ENCODE measurements at places on chromosomes 3 and 15.

GRCh38 chr3:86653661-86654205 is 337.2 kb downstream of the VGLL3 start:
- DNase-seq: no peak

DNA sequence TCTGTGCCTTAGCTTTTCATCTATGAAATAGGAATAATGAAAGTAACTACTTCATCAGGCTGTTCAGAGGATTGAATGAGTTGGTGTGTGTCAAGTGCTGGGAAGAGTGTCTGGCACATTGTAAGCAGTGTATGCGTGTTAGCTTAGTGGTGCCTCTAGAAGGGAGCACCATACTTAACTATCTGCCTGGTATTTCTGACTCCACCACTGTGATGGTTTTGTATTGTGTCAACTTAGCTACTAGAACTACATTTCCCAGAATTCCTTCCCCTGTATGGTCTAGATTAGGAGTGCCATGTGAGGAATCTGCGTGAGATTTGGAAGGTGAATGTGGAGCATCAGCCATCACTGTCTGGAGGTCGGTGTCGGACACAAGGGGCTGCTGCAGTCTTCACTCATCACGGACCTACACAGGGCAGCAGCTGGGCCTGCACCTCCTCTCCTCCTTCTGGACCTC is 115.4 kb upstream of the GALNT15 start:
- DNase-seq: no peak

DNA sequence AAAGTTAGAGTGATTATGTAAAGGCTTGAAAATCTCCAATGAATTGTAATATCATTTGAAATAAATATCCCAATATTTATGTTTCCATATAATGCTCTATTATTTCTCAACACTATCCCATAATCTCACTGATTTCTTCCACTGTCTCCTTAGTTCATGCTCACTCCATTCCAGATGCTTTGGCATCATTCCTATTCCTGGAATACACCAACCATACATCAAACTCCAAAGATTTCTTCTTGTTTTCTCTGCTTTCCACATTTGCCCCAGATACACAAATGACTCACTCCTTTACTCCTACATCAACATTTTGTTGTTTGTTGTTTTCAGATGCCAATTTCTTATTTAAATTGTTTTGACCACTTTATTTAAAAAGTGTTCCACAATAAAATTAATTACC is 1390.8 kb downstream of the ZPLD1 start:
- no peak for DNase-seq

GRCh38 chr3:120561251-120562045 is 34.7 kb upstream of the NDUFB4 start:
- DNase-seq: peak; percentile 89

DNA sequence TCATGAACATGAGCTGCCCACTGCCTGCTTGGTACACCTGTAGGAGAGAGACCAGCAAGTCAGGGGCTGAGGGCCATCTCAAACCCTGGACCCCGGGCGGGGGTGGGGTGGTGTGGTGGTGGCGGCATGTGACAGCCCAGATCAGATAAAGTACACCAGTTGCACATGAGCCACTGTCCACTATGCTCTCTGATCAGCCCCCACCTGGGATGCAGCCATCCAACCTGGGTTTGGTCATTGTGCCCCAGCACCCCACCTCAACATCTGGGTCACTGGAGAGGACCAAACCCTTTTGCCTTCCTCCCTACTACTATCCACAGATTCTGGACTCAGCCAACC is 3.0 kb upstream of the NCKIPSD start:
- no peak for DNase-seq

DNA sequence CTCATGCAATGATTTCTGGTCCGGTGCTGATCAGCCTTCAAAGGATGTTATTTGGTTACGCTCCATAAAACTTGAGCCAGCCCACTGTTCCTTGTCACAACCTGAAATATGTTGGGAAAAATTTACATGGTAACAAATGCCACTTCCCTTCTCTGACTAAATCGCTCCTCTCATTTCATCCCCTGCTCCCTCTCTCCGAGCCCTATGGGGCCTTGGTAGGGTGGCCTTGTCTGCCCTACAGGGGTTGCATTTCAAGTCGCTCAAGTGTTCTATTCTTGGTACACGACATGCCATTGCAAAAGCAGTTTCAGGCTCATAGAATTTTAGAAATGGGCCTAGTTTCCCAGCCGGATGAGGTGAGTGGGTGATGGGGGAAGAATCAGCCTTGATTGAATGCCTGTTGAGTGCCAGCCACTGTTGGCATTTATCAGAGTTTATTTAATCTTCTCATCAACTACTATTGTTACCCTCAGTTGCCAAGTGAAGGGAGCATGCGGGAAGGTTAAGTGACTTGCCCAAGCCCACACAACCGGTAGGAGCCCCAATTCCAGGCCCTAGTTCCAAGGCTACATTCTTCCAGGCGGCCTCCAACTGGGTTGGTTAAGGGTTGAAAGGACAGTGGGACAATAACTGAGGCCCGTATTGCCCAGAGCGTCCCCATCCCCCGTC is 961 bp upstream of the ABHD2 start:
- no peak for DNase-seq

DNA sequence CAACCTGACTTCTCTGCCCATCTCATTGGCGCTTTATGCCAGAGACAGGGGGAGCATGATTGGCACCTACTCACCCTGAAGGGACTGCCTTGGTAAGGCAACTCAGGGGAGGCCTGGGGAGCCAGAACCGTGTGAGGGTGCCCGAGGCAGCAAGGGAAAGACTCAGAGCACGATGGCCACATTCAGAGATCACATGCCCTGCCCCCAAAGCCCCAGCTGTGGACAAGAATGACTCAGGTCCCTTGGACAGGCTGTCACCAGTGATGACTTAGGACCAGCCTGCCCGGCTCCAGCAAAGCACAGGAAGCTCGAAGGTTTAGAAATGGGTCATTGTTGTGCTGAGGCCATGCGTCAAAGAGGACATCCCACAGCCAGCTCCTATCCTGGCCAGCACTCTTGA is 49.1 kb upstream of the LIMD1 start:
- no peak for DNase-seq

DNA sequence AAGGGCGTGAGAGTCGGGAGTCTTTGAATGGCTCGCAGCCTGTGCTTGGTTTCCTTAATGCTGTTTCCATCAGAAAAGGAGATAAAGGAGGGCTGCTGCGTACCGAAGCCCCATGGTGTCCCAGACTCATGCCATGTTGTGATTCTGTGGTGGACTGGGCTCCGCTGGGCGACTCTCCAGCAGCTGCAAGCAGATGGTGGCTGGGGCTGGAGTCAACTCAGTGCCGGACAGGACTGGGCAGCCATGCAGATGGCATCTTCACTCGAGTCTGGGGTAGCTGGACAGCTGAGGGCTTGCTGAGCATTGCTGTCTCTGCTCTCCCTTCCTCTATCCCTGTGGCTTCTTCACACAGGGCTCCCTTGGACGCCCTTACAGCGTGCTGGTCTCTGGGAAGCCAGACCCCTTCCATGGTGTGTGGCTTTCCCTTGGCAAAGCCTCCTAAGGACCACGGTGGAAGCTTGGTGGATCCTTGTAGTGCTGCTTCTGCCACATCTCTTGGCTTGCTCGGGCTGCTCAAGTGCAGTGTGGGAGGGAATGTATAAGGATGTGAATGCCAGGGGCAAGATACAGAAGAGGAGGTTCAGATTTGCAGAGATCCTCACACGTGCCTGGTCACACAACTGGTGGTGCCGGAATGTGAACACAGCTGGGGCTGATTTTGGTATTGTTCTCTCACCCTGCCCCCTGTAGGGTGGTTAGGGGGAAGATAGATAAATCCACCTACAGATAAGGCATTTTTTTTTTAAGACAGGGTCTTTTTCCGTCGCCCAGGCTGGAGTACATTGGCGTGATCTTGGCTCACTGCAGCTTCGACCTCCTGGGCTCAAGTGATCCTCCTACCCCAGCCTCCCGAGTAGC is 9.0 kb downstream of the NIPA1 start:
- DNase-seq: no peak

- DNase-seq: no peak
These were observed 86.3 kb upstream of the RASGRP1 start for GRCh38 chr15:38650936-38651327.

DNA sequence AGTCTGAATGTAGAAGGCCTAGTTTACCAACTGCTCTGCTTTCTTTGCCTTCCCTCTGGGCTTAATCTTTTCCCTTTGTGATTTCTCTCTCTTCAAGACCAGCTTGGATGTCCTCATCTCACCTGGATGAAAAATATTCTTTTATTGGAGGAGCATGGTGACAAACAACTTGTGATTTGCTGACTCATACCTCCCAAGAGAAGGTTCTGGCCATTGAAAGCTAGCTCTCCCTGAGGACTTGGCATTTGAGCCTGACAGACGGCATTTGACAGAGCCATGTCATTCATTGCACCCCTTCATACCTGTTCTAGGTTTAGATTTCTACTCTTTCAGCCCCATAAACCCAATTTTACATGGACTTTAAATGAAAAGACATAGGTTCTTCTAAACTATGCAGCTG is 33.3 kb downstream of the ATG7 start:
- no peak for DNase-seq

DNA sequence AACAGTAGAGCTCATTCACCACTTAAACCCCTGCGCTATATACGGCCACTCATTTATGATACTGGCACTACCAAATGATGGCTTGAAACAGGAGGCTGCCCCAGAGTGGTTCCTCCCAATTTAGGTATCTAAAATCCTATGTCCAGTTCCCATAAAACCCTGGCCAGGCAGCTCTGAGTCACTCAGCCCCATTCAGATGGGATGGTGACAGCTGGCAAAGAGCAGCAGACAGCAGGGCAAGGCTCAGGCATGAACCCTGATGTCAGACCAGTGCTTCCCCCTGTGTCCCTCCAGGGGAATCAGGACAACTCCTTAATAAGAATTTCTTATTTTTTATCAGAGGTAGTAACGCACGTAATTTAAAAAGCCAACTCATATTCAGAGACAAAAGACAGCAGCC is 77.2 kb upstream of the RNU6-1 start:
- no peak for DNase-seq

DNA sequence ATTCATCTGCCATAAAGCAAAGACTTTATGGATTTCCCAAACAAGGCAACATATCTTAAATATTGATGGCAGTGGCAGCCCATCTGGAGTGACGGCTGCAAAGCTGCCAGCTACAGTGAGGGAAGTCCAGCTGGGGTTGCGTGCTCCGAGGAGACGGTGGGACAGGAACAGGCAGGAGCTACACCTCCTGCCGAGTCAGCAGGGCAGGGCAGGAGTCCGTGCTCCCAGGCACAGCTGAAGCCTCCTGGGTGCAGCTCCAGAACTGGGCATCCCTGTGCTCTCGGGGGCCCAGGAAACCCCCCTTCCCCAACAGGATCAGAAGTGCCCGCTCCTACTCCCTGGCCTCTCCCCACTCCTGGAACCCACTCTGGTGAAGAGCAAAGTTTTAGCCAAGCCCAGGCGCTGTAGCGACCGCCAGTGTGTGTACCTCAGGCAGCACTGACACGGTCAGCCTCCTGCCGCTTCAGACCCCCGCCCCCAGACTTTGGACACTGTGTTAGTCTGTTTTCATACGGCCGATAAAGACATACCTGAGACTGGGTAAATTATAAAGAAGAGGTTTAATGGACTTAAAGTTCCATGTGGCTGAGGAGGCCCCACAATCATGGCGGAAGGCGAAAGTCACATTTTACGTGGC is 556.4 kb upstream of the CCDC54 start:
- DNase-seq: no peak

DNA sequence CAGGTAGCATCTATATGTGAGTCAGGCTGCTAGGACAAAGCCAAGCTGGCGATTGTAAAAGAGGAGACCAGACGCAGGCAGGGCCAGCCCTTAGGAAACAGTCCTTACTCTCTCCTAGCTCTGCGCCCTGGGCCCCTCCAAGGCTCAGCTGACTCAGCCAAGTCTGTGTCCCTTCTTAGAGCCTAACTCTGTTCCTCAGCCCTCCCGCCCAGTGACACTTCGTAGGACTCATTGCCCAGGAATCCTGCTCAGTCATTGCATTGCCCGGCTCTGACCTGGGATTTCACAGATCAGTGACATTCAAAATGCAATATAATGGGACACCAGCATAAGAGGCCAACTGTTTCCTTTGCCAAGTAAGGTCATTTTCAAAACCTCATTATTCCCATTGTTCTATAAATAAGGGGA is 244.2 kb downstream of the TLE3 start:
- peak; percentile 67 for DNase-seq

GRCh38 chr3:167502401-167502800 is 28.6 kb upstream of the SERPINI2 start:
- no peak for DNase-seq

- no peak for DNase-seq
These were observed 4.2 kb downstream of the LRRC2 start for GRCh38 chr3:46561951-46562350.

DNA sequence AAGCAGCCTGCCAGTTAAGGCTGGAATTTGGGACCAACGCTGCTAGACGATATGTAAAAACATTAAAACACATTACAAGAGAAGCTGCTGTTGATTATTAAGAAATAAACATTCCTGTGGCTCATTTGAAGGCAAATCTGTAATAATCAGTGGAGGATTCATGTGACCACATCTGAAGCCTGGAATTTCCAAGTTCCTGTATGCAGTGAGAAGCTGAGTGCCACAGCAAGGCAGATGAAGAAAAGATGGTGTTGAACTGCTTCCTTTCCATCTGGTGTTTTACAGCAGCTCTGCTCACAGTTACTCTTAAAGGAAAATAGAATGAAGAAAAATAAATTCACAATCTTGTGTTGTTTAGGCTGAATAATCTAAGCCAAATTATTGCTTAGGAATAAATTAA is 139.3 kb upstream of the ROBO2 start:
- DNase-seq: peak; percentile 1

DNA sequence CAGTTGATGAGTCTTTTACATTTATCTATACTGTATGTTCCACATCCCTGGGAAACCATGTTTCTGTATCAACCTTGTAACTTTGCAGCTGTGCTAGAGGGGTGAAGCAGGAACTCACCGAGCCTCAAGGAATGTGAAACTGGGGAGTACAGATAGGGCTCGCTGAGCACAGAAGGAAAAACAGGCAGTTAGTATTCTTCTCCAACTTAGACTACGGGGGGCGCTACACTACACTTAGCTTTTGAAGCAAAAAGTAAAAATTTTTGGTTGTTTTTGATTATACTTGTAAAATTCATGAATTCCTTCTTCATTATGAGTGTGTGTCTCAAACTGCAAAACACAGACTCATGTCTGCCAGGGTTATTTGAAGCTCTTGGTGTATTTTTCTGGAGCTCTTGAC is 132.7 kb upstream of the RGMA start:
- DNase-seq: no peak

GRCh38 chr3:5428607-5429516 is 241.4 kb downstream of the EDEM1 start:
- no peak for DNase-seq

GRCh38 chr3:50599716-50600118 is 11.9 kb downstream of the CISH start:
- no peak for DNase-seq

GRCh38 chr3:139601191-139601961 is 61.8 kb upstream of the RBP1 start:
- DNase-seq: no peak

GRCh38 chr3:9399746-9400145 is 2.3 kb downstream of the SETD5 start:
- peak; percentile 93 for DNase-seq

DNA sequence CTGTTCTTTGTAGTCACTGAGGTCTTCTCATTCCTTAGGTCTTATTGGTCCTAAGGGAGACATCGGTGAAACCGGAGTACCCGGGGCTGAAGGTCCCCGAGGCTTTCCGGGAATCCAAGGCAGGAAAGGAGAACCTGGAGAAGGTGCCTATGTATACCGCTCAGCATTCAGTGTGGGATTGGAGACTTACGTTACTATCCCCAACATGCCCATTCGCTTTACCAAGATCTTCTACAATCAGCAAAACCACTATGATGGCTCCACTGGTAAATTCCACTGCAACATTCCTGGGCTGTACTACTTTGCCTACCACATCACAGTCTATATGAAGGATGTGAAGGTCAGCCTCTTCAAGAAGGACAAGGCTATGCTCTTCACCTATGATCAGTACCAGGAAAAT is 11.6 kb downstream of the ADIPOQ start:
- DNase-seq: no peak

Data from foreskin fibroblast (primary cell).